ENCODE measurements at places on chromosomes 13 and 19. TPM values are rescaled to one million over a fixed set of nuclear protein-coding genes. Genes with fewer than 3 reads are reported as not detected.

Gene CCDC70
- total RNA-seq, result not detected

Gene PLPPR2
- 3.8 TPM for total RNA-seq

Gene PRR19
- total RNA-seq, result under 0.01 TPM

Gene MISP3
- 0.34 TPM for total RNA-seq

Gene ANGPTL8
- not detected for total RNA-seq

Gene HPN
- total RNA-seq, result not detected

Gene RTBDN
- not detected for total RNA-seq

Gene IRGC
- not detected for total RNA-seq
